Right atrium auricular region (tissue), 2 donors: ENCODE measurements at places on chromosomes 12 and 14.

GRCh38 chr12:22974865-22975264 lies 349.9 kb downstream of the ETNK1 start:
- DNase-seq, result no peak

DNA sequence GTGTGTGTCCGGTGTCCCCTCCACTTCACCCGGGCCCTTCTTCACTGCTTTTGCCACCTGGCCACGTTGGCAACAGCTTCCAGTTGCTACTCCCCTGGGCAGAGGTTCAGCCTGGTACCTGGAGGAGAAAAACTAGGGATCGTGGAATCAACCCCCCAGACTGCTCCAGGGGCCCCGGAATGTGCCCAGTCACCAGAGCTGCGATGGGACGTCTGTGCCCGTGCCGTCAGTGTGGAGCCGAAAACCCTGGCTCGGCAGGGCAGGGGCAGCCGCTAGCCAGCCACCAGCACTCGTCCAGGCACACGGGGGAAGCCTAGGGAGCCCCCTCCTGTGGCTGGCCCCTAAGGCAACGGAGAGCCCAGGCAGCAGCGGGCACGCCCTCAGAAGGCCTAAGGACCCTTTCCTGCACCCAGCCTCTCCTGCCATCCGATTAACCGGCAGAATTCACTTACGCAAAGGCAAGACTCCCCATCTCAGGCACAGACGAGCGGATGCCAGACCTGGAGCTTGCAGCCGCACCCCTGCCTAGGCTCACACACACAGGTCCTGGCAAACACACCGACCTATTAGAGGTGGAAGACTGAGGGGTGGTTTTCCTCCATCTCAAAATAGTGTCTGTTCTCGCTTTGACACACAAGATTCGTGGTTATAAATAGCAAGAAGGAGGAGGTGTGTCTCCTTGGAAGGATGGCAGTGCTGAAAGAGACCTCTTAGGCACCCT lies 62.6 kb downstream of the FBXL14 start:
- DNase-seq, result no peak

GRCh38 chr14:69637503-69638031 lies 26.2 kb downstream of the SUSD6 start:
- DNase-seq, result no peak

DNA sequence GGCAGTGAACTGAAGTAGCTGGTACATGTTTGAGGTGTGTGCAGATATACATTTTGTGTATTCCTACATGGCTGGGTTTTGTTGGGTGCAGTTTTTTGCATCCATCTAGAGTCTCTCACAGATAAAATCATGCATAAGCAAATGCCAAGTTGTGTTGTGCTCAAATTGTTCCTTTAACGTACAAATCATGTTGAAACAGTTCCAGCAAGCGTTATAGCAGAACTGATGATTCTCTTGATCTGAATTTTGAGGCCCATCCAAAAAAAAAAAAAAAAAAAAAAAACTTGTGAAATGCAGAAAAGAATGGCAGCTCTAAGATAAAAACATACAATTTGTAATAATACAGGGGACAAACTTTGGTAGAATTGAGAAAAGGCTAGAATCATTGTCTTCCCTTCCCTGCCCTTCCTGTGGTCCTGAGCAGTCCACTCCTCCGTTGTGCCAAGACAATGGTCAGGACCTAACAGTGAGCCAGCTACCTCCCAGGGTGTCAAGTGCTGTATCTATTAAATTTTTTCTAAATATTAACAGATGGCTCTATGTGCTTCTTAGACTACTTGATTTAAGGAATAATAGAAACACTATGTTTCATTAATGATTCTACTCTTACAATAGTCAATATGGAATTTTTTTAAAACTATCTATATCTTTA lies 122.1 kb downstream of the PLEKHA5 start:
- DNase-seq, result no peak

DNA sequence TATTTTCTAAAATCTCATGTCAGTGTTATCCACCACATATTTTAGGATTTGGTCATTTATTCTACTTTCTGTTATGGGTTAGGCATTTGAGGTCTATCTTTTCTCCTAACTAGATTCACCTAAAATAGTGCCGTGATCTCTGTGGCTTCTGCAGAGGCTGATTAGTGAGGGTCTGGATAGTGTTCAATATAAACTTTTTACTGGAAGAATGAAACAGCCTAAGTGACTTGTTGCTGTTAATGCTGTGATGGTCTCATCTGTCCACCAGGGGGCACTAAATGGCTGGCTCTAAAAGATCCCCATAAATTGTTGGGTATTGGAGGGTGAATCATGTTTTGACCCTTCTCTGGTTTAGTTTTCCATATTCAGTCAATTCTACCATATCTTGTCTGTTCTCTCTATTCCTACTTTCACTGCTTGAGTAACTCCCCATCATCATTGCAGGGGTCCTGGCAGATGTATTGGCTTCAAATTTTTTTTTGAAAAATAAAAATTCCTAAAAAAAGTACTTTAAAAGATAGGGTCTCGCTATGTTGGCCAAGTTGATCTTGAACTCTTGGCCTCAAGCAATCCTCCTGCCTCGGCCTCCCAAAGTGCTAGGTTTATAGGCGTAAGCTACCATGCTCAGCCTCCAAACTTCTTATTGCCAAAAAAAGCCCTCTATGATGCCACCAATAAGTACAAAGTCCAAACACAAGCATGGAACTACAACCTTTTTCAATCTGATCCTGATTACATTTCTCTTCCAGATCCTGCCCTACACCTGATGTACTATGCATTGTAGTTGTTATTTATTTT lies 6.9 kb downstream of the PABPN1 start:
- DNase-seq, result peak; percentile 82

GRCh38 chr12:18975933-18976332 lies 153.6 kb upstream of the PLEKHA5 start:
- DNase-seq, result no peak

- no peak for DNase-seq
Measured at GRCh38 chr12:105262461-105263184, 26.6 kb upstream of the APPL2 start.

DNA sequence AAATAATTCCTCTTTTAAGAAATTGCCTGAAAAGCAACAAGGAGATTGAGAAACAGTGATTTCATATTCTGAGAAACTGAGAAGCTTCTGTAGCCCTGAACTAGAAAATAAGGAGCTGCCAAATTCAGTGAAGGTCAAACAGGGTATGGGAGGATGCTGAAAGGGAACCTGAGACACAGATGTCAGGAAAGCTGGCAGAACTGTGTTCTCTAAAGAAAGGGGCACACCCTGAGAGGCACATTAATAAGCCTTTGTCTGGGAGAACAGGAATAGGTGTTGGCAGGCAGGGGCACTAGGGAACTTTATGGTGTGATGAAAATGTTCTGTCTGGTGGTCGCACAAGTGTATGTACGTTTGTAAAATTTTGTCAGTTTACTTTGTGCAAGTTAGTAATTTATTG lies 29.6 kb downstream of the VRK1 start:
- DNase-seq, result no peak

DNA sequence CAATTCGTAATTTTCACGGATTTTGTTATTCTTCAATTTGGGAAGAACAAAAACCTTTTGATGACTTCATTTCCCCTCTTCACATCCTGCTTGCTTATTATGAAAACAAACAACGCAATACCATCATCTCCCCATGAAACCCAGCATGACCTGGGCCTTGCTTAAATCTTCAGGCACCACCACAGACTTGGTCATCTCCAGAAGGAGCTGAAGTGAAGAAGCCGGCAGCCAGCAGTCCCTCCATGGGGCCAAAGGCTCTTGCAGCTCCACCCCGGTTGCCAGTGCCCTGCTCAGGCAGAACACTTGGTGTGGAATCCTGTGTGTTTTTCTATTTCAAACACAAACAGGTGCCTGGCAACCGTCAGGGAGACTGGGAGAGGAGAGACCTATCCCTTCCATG lies 982.9 kb upstream of the TMEM132C start:
- no peak for DNase-seq

DNA sequence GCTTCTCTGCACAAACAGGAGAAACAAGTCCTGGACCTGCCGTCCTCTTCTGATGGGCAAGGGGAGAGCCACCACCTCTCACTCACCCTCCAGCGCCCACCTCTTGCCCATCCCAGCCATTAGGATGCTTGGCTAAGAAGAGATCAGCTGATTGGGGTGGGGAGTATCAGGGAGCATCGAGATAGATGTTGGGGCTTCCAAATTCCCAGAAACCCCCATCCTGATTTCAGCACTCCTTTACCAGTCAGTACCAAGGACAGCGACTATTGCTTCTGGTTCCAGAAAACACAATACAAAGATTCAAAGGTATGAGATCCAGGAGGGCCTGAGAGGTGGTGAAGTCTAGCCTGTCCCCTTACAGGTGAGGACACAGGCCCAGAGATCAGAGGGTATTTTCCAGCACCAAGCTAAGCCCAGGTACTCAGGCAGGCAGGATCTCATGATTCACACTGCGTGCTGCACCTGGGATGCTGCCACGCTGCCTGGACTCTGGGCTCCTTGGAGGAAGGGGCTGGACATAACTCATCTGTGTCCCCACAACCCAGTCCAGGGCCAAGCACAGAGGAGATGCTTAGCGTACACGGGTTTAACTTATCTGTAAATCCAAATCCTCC lies 76.6 kb downstream of the TUNAR start:
- no peak for DNase-seq

GRCh38 chr12:58509116-58509885 lies 411.0 kb downstream of the LRIG3 start:
- DNase-seq, result no peak

DNA sequence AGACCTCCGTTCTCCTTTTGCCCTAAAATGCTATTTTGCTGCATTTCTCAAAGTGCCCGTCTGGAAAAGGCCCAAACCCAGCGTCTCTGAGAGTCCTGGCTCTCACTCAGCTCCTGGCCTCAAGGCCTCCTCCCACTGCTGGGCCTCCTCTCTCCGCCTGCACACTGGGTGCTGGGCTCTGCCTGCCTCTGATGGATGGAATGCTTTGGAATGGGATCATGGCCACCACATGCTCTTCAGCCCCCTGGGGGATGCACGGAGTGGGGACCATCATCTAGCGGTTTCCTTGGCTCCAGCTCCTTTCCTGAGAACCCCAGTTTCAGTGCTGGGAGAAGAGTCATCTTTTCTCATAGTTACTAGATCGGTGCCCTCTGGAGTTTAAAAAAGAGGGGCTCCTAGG lies 65.2 kb downstream of the KDM2B start:
- no peak for DNase-seq

DNA sequence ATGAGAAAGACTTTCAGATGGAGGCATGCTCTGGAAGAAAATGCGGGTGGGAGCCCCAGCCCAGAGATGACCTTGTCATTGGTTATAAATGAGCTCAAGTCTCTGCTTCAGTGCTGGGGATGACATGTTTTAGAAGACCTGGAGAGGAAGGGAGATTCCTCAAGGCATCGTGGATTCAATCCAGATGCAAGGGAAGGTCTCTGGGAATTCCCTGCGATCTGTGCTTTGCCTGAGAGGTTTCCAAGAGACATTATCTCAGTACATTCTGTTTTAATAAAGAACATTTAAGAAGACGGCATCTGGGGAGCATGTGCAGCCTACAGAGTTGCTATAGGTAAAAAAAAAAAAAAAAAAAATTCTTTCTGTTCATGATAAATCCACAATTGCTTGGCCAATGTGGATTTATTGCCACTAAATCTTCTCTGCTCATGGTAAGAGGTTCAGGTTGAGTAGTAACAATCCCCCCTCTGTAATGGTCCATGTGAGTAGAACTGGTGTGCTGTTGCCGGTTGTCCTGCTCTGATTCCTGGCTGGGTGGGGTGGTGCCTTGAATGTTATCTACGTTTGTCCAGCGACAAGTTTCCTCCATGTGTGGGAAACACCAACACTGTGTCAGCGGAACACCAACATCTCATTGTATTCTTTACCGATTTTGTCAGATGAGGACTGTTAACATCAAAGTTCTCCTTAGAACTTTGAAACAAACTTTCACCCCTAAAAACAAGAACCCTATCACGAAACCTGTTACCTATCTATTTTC lies 230.0 kb downstream of the MSRB3 start:
- no peak for DNase-seq

DNA sequence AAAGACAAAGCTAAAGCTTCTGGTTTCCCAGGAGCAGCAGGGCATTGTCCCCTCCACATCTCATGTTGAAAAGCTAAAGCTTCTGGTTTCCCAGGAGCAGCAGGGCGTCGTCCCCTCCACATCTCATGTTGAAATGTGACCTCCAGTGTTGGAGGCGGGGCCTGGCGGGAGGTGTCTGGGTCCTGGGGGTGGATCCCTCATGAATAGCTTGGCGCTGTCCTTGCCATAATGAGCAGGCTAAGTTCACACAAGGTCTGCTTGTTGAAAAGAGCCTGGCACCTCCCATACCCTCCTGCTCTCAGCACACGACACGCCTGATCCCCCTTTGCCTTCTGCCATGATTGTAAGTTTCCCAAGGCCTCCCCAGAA lies 123.7 kb downstream of the PIWIL1 start:
- DNase-seq, result no peak

DNA sequence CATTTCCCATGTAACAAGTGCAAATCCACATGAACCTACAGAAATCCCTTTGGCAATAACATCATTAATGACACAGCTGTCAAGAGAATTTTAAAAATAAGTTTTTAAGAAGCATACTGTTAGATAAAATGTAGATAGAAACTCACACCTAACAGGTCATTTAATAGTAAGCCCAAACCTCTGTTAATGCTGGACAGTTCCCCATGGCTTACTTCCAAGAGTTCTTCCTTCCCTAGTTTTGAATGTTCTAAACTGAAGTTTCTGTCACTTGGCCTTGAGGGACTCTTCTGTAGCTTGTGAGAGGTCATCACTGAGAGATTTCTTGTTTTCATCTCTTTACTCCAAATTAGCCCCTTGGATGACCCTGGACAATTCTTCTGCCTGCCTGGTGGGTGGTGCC lies 22.7 kb downstream of the OTX2 start:
- no peak for DNase-seq

GRCh38 chr12:64237382-64237781 lies 15.3 kb upstream of the KICS2 start:
- DNase-seq, result no peak

GRCh38 chr12:53481939-53482586 lies 17.2 kb downstream of the MAP3K12 start:
- no peak for DNase-seq

DNA sequence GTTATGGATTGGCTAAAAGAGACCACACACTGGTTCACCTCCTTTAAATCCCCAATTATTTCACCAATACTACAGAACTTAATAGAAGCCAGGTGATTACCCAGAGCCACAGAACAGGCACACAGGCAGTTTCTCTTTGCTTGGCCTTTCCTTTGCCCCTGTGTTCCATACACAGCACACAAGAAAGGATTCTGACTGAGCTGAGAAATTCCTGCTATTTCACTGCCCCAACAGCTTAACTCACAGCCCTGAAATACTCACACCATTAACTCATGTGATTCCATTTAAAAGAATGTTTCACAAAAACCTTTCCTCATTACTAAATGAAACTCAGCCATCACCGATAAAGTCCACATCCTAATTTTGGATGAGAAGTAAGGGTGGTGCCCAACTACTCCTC lies 133.6 kb downstream of the MED13L start:
- no peak for DNase-seq

- DNase-seq, result no peak
Measured at GRCh38 chr12:65926119-65926908, 102.0 kb downstream of the HMGA2 start.
